Suppressor macrophage (primary cell): ENCODE measurements at places on chromosomes 3 and 15.

GRCh38 chr3:46523556-46523955, 25.8 kb downstream of the RTP3 start:
- DNase-seq = no peak

GRCh38 chr3:100825574-100825973, 116.3 kb downstream of the TFG start:
- DNase-seq = no peak

DNA sequence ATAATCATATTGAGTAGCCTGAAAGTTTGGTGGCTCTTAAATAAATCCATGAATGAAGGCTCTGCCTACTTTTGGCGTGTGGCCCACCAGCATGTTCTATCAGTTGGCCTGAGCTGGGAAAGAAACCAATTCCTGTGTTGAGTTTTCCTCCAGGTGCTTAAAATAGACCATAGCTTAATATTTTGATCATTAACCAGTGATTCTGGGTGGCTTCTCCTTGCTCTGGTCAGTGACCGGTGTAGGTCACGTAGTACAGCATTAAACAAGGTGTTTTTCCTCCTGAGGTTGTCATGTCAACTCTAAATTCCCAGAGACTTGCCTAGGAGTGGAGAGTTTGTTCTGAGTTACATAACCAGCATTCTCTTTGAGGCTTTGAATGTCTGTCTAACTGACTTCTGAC, 1.3 kb downstream of the HHLA2 start:
- DNase-seq = no peak

GRCh38 chr3:87268646-87269211, 7.7 kb downstream of the POU1F1 start:
- DNase-seq = no peak

GRCh38 chr15:57203906-57204305, 172.4 kb upstream of the CGNL1 start:
- no peak for DNase-seq

DNA sequence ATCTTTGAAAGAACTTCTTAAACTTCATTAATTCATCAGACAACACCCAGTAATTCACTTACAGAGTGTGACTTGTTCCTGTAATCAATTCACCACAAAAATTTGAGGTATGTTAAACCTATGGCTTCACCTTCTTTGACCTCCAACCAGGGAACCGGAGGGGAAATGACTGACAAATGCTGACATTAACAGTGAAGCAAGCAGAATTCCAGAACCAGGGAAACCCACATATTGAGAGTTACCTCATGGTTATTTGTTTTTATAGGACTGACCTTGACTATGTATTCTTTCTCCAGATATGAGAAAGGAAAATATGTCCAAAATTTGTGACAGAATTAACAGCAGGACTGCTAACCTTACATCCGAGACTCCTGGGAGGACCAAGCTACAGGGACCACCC, 2.7 kb downstream of the P3H2 start:
- no peak for DNase-seq

DNA sequence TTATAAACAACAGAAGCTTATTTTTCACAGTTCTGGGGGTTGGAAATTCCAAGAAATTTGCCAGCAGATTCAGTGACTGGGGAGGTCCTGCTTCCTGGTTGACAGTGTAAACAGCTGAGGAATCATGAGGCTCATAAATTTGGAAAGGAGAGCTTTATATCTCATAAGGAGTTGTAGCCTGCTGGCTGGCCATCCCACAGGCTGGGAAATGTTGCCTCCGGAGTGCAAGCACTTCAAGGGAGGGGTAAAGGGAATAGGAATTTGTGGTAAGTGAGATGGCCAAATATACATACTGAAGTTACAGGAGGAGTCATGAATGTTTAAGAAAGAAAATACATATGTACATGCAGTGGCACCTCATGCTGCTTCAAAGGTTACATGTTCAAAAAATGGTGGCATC, 217.2 kb upstream of the CBLB start:
- no peak for DNase-seq

DNA sequence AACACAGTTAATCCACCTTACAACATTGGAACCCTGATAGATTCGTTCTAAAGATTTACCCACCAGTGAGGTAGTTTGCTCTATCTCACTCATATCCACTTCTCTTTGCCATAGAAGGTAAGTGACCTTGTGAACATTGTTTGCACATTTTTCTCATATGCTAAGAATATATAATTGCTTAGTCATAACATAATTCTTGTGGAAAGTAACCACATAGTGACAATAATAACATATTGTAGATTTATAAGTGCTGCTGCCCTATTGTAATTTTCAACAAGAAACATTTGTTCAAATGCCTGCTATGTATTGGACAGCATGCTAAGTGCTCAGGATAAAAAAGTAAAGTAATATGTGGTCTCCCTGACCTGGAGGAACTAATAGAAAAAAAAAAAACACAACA, 554.2 kb upstream of the KCNMB2 start:
- DNase-seq = no peak

GRCh38 chr15:101646672-101647071, 5.5 kb downstream of the TM2D3 start:
- DNase-seq = no peak

DNA sequence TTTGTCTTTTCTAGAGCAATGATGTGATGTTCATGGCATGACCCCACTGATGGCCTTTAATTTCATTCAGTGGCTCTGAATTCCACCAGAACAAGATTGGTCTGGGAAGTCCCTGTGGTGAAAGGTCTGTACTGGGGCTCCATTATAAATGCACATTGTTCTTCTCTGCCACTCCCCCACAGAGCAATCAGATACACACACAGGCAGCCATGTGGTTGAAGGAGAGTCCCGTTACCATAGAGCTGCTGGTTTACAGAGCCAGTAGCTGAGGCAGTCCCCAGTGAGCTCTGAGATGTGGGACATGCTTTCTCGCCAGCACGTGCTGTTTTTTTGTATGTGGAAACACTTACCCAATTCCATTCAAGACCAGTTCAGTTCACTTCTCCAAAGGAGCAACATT, 172.7 kb upstream of the TRIM42 start:
- DNase-seq = no peak

GRCh38 chr3:36379872-36380220, 458 bp upstream of the STAC start:
- no peak for DNase-seq
